Naive thymus-derived CD8-positive, alpha-beta T cell (primary cell): ENCODE measurements at places on chromosomes 16 and 17.
A peak's percentile ranks its signal among the peaks of the same experiment; 100 is the strongest.

- no peak overlapping the region for H3K27ac ChIP-seq
- no peak for DNase-seq
- H3K4me3 ChIP-seq = no peak overlapping the region
These were observed 141.1 kb downstream of the RGS9 start for GRCh38 chr17:65278050-65278819.

GRCh38 chr16:14057878-14058382, 13.2 kb upstream of the MRTFB start:
- H3K4me1 ChIP-seq = no peaks in the 10 kb centered on the region
- no peaks in the 10 kb centered on the region for H3K36me3 ChIP-seq
- no peak overlapping the region for H3K4me3 ChIP-seq
- DNase-seq = no peak
- no peak overlapping the region for H3K27ac ChIP-seq

DNA sequence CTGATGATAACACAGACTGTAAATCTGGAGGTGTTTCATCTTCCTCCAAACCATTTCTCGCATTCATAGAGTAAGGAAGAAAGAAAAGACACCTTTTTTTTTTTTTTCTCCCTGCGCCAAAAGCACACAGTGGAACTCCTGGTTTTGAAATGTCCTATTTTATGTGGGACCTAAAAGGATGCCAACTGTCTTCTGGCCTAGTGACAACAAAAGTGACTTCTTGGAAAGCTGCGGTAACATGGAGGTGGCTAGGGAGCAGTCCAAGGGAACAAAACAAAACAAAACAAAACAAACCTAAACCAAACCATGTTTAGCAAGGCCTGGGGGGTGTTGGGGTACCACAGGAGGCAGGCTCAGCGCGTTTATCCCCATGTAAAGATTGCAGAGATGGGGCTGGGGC, 174.8 kb downstream of the XYLT1 start:
- peaks cover 3% of the 10 kb centered on the region for H3K36me3 ChIP-seq
- no peak overlapping the region for H3K4me3 ChIP-seq

GRCh38 chr17:37752482-37752881, 7.6 kb upstream of the HNF1B start:
- DNase-seq = no peak
- no peaks in the 10 kb centered on the region for H3K4me1 ChIP-seq
- no peak overlapping the region for H3K4me3 ChIP-seq
- no peaks in the 10 kb centered on the region for H3K36me3 ChIP-seq
- no peak overlapping the region for H3K27ac ChIP-seq

GRCh38 chr16:57801098-57801808, 1.0 kb downstream of the KIFC3 start:
- H3K4me1 ChIP-seq = peaks cover 34% of the 10 kb centered on the region
- DNase-seq = no peak
- H3K27ac ChIP-seq = no peak overlapping the region
- peak overlapping the region; percentile 30 for H3K4me3 ChIP-seq

GRCh38 chr17:61797283-61797682, 66.0 kb downstream of the BRIP1 start:
- H3K4me3 ChIP-seq = no peak overlapping the region
- no peaks in the 10 kb centered on the region for H3K27me3 ChIP-seq
- no peaks in the 10 kb centered on the region for H3K4me1 ChIP-seq
- DNase-seq = no peak
- no peak overlapping the region for H3K27ac ChIP-seq
- H3K36me3 ChIP-seq = no peaks in the 10 kb centered on the region

- DNase-seq = no peak
- no peaks in the 10 kb centered on the region for H3K27me3 ChIP-seq
- H3K4me3 ChIP-seq = no peak overlapping the region
- peaks cover 13% of the 10 kb centered on the region for H3K36me3 ChIP-seq
These were observed 1741.2 kb downstream of the TP53TG3F start for GRCh38 chr16:35200662-35201061.

GRCh38 chr16:28494121-28494851, at the start of gene APOBR:
TSS of gene APOBR (plus strand) at chr16:28494643. CDS start at chr16:28494682, 39 bp downstream.
- peak within 1 kb of the TSS; percentile 99 for H3K4me3 ChIP-seq
- peak within 1 kb of the TSS; percentile 100 for H3K27ac ChIP-seq
- peaks cover 73% of the 10 kb centered on the region for H3K4me1 ChIP-seq
- H3K36me3 ChIP-seq = no peaks in the 10 kb centered on the region
- no peaks in the 10 kb centered on the region for H3K27me3 ChIP-seq

DNA sequence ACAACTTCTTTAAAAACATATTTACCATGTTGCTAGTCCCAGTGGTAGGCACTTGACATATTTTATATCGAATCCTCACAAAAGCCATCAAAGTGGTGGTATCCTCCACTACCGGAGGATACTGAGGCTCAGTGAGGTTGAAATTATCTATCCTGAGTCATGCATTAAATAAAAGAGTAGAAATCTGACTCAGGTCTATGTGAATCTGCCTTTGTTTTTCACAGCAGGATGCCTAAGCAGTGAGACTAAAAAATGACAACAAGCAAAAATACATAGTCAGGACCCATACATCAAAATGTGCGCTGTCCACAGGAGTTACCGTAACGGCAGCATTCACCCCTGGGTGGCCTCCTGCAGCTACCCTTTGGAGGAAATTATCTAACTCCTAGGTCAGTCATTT, 17.7 kb downstream of the BRD7 start:
- peaks cover 9% of the 10 kb centered on the region for H3K4me1 ChIP-seq
- peaks cover 10% of the 10 kb centered on the region for H3K36me3 ChIP-seq

DNA sequence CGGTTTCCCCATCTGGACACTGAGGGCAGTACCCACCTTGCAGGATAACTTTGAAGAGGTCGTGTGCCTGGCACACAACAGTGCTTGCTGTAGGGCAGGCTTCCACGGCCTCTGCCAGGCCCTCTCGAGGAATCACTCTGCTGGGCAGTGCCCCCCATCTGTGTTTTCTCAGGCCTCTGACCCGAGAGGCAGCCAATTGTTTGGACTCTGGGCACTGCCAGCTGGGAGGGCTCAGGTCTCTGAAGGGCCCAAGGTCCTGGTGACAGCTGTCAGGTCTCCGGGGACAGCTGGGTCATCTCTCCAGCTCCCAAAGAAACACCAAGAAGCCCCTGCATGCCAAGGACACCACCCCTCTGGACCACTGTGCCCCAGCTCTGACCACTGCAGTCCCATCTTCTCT, 1.0 kb upstream of the RAB26 start:
- H3K4me1 ChIP-seq = peaks cover 14% of the 10 kb centered on the region
- no peaks in the 10 kb centered on the region for H3K27me3 ChIP-seq
- DNase-seq = no peak

DNA sequence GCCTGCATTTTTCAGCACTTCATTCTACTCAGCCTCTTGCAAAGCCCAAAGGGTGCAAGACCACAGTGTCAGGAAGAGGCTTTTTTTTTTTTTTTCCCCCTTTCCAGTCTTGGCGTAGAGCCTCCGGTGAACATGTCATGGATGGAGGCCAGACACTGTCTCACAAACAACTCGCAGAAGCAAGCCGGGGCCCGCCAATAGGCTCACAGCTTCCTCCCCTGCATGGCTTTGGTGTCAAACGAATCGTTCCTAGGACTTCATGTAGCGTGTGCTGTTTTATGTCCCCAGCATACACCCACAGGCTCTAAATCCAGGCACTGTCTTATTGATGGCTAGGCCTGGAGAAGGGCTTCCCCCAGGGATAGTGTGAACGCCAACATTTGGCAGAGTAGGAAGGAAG, 457.7 kb upstream of the MAF start:
- peaks cover 2% of the 10 kb centered on the region for H3K27me3 ChIP-seq
- H3K4me3 ChIP-seq = no peak overlapping the region
- DNase-seq = no peak
- no peak overlapping the region for H3K27ac ChIP-seq
- H3K4me1 ChIP-seq = no peaks in the 10 kb centered on the region

GRCh38 chr17:11979795-11980194, 17.5 kb downstream of the ZNF18 start:
- H3K36me3 ChIP-seq = peaks cover 86% of the 10 kb centered on the region
- H3K4me1 ChIP-seq = peaks cover 16% of the 10 kb centered on the region
- DNase-seq = no peak
- no peak overlapping the region for H3K27ac ChIP-seq
- no peak overlapping the region for H3K4me3 ChIP-seq

DNA sequence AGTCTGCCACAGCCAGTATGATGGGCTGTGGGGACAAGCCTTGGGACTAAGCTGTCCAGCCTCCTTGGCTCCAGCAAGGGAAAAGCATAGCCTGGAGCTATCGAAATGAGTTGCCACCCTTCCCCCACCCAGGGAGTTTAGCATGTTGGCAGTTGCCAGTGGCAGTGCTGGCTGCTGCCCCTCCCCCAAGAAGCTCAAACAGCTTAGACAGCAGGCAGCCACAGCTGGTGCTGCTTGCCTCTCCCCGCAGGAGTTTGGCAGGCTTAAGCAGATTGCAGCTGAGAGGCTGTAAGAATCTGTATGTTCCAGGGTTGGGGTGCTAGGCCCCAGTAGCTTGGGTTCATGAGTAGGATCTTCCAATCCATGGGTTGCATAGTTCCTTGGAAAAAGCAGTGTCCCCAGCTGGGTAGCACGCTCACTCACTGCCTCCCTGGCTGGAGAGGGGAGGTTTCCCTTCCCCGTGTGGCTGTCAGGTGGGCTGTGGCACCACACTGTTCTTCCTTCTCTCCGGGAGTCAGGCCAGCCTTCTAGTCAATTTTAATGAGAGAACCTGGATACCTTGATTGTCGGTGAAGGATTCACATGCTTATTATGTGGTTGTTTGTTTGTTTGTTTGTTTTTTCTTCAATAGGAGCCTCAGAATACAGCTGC, 506.1 kb downstream of the CDH11 start:
- no peaks in the 10 kb centered on the region for H3K36me3 ChIP-seq
- peak overlapping the region; percentile 41 for H3K27ac ChIP-seq
- H3K4me3 ChIP-seq = no peak overlapping the region
- H3K4me1 ChIP-seq = no peaks in the 10 kb centered on the region

- no peaks in the 10 kb centered on the region for H3K27me3 ChIP-seq
- H3K4me3 ChIP-seq = no peak overlapping the region
- DNase-seq = no peak
- no peaks in the 10 kb centered on the region for H3K4me1 ChIP-seq
- no peak overlapping the region for H3K27ac ChIP-seq
These were observed 5.7 kb upstream of the ZNF469 start for GRCh38 chr16:88376835-88377726.

GRCh38 chr17:53516636-53517035, 306.1 kb upstream of the KIF2B start:
- H3K27me3 ChIP-seq = no peaks in the 10 kb centered on the region
- H3K4me3 ChIP-seq = no peak overlapping the region
- DNase-seq = no peak

DNA sequence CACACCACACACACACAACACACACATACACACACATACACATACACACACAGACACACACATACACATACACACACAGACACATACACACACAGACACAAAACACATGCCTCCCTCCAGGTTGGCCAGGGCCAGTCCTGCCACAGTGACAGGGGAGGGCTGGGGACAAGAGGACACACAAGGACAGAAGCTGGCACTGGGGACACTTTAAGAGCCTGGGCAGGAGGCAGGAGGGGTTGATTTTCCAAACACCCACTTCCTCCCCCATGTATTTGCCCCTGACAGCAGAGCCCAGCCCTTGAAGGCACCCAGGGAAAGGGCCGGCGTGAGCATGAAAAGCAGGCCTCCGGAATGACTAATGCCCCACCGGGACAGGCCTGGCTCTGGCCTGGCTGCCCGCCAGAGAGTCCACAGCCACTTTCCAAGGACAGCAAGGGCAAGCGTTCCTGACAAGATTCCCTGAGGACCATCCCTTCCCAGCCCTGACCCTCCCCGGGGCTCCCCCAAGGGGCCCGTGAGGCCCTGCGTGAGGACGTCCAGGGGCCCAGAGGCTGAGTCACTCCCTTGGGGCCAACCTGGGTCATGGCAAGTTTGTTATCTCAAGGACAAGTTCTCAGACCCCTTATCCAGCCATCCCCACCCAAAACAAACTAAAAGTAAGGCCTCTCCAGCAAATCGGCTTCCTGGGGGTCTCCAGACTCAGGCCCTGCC, 235.6 kb downstream of the ZNF423 start:
- H3K4me3 ChIP-seq = no peak overlapping the region
- no peaks in the 10 kb centered on the region for H3K4me1 ChIP-seq
- H3K27me3 ChIP-seq = no peaks in the 10 kb centered on the region

DNA sequence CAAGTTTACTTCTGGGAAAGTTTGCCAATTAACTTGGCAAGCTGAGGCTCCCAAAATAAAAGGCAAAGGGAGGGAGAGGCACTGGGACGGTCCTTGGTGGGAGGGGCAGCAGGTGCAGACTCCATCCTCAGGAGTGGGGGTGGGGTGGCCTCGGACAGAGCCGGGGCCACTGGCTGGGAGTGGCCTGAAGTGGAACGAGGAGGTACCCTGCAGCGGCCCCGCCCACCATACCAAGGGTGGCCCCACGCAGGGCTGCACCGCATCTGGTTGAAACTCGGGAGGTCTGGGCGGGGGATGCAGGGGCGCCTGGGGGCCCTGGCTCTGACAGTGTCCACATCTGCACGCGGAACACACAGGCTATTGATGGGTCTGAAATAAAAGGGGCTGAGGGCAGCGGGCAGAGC, 42.4 kb upstream of the SLC38A10 start:
- peaks cover 11% of the 10 kb centered on the region for H3K27me3 ChIP-seq
- H3K36me3 ChIP-seq = no peaks in the 10 kb centered on the region
- no peak overlapping the region for H3K27ac ChIP-seq
- no peak for DNase-seq
- peaks cover 4% of the 10 kb centered on the region for H3K4me1 ChIP-seq

- no peak for DNase-seq
- no peak overlapping the region for H3K27ac ChIP-seq
- peaks cover 75% of the 10 kb centered on the region for H3K4me1 ChIP-seq
- H3K27me3 ChIP-seq = no peaks in the 10 kb centered on the region
These were observed 104.4 kb downstream of the CMIP start for GRCh38 chr16:81548876-81549546.

- no peak overlapping the region for H3K27ac ChIP-seq
- H3K4me1 ChIP-seq = no peaks in the 10 kb centered on the region
- DNase-seq = no peak
- no peaks in the 10 kb centered on the region for H3K27me3 ChIP-seq
- H3K36me3 ChIP-seq = no peaks in the 10 kb centered on the region
These were observed 43.7 kb upstream of the METRNL start for GRCh38 chr17:83035722-83036121.

- H3K4me3 ChIP-seq = no peak overlapping the region
- H3K27ac ChIP-seq = no peak overlapping the region
- peaks cover 3% of the 10 kb centered on the region for H3K27me3 ChIP-seq
- DNase-seq = no peak
- no peaks in the 10 kb centered on the region for H3K4me1 ChIP-seq
- H3K36me3 ChIP-seq = no peaks in the 10 kb centered on the region
These were observed 406.5 kb upstream of the MON1B start for GRCh38 chr16:76784530-76784929.
